Urothelium cell line (cell line): ENCODE measurements at places on chromosomes 12 and 14.

DNA sequence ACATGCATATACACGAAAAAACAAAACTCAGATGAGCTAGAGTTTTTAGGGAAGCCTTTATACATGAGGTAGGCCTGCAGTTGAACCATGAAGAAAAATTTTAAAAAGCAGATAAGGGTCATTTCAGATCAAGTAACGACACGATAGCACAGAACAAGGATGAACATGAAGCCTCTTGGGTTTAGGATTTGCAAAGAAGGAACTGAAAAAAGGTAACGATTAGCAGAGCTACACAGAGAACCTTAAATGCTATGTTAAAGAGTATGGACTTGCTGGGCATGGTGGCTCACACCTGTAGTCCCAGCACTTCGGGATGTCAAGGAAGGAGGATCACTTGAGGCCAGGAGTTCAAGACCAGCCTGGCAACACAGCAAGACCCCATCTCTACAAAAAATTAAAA, 96.1 kb upstream of the HECTD1 start:
- DNase-seq: no peak

DNA sequence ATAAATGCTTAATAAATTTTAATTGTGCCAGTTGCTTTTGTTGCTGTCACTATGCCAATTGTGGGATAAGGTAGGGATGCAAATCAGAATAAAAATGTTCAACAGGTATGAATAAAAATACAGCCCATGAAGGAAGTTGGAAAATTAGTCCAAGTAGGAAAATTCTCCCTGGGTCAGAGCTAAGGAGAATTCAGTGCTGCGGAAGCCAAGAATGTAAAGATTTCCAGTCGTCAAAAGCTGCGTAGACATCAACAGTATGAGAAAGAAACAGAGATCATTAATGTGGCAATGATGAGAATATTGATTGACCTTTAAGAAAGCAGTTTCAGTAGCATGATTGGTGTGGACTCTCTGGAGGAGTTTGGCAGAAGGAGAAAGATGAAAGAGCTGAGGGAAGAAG, 87.9 kb downstream of the PLEKHA5 start:
- DNase-seq: no peak

- DNase-seq: no peak
Measured at GRCh38 chr12:45708901-45709300, 20.6 kb upstream of the ARID2 start.

DNA sequence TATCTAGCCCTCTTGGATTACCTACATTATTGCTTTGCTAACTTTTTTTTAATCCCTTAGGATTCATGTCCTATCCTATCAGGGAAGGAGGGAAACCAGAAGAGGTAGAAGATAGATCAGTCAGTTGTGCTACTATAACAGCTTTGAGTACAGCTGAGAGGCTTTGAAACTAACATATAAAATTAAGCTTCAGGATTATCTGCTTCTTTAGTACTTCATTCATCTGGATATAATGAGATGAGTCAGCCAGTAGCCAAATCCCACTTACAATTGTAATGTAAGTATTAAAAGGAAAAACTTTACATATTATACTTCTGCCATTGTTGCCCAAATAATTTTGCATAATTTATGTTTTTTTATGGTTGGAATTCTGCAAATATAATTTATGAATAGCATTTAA, 33.4 kb upstream of the ANO6 start:
- no peak for DNase-seq

- DNase-seq: peak; percentile 25
Measured at GRCh38 chr14:92585981-92586937, 72.7 kb downstream of the RIN3 start.

DNA sequence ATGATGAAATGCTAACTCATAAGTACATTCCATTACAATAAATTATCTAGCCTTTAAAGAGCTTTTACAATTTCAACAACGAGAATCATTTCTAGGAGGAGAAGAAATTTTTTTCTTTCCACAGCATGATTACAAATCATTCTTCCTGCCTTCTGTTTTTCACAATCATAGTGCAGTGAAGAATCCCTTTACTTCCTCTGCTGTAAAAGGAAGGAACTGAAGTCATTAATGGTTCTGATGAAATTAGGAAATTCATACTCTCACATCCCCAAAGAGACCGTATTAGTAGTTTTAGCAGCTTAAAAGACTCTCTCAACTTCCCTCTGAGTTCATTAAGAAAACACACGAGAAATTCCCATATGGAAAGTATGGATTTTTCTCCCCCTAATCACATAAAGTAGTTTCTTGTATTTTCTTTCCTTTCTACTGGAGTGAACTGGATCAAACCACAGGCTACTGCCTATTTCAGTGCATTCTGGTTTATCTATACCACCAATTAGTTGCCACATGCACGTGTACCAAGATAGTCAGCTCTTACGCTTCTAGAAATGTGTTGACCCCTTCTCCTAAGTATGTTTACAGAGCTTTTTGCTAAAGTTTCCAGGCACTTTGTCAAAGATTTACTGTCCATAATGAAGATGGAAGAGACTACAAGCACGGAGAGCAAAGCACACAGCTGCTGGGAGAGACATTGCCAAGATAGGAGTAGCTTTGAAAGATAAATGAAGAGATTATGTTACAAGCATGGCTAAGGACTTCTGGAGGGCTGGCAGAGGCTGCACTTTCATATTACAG, 58.9 kb upstream of the KITLG start:
- no peak for DNase-seq

DNA sequence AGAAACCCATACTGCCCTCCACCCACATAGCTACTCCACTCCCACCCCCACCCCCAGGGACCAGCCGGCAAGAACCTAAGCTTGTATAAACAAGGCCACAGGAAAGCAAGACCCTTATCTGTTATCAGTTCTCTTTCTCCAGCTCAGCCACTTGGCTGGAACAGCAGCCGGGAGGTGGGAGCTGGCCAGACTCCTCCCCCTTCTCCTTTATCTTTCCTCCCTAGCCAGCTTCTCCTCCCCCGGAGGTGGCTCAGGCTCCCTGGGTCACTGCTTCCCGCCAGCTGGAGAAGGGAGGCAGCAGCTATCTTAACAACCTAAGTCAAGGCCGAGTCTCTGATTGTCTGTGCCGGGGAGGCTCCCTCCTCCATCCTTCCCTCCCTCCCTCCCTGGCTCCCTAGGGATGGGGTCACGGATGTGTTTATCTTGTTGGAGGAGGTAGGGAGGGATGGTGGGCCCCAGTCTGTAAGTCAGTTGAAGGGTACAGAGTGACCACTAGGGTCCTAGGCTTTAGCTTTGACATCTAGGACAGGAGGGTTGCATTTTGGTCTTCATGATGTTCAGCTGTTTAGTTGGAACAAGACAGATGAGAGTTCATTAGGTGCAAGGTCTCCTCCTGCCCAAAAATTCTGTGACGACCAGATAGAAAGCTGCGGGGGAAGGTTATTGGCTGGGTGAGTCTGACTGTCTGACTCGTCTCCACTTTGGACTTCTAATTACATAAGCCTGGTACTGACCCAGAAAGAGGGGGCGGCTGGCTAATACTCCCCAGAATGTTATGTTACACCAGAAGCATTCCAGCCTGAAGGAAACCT, 29.7 kb downstream of the ZFP36L1 start:
- peak; percentile 44 for DNase-seq

GRCh38 chr12:109563291-109564284, 9.7 kb downstream of the MMAB start:
- no peak for DNase-seq

DNA sequence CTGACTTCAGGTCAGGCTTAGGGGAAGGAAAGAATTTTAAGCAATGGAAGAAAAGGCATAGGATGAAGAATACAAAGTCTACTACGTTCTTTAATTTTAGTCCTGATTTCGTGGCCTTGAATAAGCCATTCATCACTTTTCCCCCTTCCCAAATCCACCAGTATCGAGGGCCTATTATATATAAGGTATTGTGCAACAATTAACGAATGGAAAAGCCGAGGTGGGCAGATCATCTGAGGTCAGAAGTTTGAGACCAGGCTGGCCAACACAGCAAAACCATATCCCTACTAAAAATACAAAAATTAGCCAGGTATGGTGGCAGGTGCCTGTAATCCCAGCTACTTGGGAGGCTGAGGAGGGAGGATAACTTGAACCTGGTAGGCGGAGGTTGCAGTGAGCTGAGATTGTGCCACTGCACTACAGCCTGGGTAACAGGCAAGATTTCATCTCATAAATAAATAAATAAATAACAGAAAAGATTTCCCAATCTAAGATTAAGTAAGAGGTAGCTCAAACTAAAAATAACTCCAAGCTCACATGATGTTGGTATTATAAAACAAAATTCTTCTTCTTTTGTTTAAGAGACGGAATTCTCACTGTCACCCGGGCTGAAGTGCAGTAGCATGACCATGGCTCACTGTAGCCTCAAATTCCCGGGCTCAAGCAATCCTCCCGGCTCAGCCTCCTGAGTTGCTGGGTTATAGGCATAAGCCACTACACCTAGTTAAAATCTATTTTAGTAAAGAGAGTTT, 58.3 kb upstream of the NR2C1 start:
- DNase-seq: no peak

DNA sequence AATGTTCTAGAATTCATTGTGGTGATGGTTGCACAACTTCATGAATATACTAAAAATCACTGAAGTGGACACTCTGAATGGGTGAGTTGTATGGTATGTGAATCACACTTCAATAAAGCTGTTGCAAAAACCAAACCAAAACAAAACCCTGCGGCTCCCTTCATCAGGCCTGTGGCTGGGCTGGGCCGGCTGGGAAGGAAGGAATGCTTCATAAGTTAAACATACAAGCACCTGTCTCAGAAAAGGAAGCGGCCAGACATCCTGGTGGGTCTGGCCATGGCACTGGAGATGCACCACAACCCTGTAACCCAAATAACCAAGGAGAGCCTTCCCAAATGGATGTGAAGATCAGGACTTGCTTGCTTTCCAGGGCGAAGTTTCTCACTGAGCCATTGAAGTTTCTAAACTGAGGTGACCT, 34.9 kb downstream of the TTC7B start:
- DNase-seq: no peak

DNA sequence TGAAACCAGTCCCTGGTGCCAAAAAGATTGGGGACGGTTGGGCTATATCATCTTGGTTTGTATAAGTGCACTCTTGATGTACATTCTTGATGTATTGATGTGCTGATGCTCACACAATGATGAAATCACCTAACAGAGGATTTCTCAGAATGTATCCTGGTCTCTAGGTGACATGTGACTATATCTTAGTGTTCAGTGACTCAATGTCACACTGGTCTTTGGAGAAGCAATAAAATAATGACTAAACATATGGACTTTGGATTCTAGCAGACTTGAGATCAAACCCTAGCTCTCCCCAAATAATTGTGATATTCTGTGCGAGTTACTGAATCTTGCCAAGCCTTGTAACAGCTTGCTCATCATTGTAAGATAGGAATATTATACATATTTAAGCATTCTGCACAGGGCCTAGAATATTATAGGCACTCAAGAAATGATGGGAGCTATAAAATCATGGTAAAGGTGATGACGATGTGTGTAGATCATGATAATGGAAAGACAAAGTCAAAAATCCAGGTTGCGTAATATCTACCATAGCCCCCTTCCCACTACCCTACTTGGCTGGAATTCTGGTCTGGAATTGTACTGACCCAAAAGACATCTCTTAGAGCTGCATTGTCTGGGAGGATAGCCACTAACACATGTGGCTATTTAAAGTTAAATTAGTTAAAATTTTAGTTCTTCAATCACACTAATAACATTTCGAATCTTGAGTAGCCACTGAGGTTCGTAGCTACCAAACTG, 117.6 kb upstream of the PWP1 start:
- DNase-seq: no peak

GRCh38 chr12:93924367-93924766, 224.0 kb upstream of the PLXNC1 start:
- no peak for DNase-seq
